RPMI7951 (cell line): ENCODE measurements at places on chromosomes 1 and 21. TPM values are rescaled to one million over a fixed set of nuclear protein-coding genes. Genes with fewer than 3 reads are reported as not detected.

GRCh38 chr1:113205980-113206766 is 133.2 kb downstream of the LRIG2 start:
- no peak for DNase-seq

GRCh38 chr1:221039616-221040015 is 160.4 kb downstream of the HLX start:
- peak; percentile 87 for DNase-seq

DNA sequence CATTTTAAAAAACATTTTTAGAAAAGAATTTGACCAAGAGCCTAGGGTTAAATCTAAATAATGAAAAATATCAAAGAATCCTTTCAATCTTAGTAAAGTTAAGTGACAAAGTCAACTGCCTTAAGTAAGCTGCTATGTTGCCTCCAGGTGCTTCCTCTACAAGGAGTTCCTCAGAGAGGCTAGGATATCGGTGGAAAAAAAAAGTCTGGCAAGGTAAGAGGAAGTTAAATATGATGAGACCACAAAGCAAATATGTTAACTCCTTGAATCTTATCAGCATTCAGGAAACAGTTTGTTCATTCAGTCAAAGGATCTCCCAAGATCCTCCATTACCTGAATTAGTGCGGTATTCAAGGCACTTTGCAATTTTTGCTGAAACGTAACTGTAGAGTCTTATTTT is 563.5 kb downstream of the PTPRC start:
- DNase-seq: no peak

GRCh38 chr1:216183007-216183406 is 240.2 kb downstream of the USH2A start:
- peak; percentile 6 for DNase-seq

DNA sequence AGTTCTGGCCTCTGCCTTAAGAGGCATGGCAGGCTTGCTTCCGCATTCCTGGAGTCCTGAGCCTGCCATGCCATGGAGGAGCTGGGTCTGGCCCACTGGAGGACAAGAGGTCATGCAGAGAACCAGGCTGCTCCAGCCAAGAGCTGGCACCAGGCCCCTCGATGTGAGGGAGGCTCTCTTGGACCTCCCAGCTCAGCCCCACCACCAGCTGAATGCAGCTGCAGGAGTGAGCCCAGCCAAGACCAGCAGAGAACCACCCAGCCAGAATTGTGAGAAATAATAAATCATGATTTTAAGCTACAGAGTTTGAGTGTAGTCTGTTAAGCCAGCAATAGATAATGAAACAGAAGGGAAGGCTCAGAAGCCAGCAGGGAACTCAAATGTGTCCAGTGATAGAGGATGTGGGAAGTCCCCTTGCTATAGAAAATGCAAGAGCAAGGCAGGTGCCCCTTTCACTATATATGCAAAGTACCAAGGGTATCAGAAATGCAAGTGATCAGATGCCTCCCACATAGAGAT is 118.4 kb downstream of the HIVEP3 start:
- DNase-seq: peak; percentile 26

GRCh38 chr1:38101037-38101785 is 54.6 kb upstream of the POU3F1 start:
- no peak for DNase-seq

DNA sequence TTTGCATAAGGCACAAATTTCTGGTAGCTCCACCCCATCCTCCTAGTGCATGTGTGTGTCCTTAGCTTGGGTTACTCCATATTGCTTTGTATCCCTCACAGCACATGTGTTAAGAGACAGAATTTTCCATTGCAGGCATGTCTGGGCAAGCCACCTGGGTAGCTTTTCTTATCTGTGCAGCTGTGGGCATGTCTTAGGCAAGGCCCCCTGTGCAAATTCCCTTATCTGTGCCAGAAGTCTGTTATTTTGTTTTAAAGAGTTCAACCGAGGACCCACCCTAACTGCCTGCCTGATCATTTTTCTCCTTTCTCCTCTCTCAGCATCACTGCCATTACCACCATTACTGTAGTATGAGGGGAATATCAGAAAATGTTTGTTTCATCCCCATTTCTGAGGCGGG is 131.9 kb downstream of the CYYR1 start:
- DNase-seq: no peak

DNA sequence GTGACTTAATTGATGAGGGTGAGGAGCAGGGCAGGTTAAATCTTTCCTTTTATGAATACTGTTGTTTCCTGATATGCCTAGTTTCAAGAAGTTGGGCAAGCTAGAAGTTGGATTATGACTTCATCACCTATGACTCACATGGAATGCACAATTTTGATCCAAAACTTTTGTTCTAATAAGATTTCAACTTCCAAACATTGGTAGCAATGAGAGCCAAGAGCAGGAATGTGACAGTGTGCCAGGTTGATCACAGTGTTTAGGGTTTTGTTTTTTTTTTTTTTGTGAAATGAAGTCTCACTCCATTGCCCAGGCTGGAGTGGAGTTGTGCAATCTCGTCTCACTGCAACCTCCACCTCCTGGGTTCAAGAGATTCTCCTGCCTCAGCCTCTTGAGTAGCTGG is 349.4 kb downstream of the DUSP10 start:
- peak; percentile 67 for DNase-seq

DNA sequence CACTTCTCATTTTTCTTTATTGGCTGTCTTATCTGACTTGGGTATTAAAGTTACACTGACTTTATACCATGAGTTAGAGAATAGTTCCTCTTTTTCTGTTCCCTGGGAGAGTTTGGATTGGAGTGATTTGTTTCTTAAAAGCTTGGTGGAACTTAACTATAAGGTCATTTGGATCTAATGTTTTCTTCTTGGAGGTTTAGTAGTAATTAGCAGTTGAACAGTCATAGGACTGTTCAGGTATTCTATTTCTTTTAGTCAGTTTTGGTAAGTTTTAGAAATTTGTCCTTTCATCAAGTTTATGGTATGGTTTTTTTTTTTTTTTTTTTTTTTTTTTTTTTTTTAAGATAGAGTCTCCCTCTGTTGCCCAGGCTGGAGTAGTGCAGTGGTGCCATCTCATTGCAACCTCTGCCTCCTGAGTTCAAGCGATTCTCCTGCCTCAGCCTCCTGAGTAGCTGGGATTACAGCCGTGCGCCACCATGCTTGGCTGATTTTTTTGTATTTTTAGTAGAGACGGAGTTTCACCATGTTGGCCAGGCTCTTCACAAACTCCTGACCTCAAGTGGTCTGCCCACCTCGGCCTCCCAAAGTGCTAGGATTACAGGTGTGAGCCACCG is 6.3 kb downstream of the TTC3 start:
- DNase-seq: no peak

DNA sequence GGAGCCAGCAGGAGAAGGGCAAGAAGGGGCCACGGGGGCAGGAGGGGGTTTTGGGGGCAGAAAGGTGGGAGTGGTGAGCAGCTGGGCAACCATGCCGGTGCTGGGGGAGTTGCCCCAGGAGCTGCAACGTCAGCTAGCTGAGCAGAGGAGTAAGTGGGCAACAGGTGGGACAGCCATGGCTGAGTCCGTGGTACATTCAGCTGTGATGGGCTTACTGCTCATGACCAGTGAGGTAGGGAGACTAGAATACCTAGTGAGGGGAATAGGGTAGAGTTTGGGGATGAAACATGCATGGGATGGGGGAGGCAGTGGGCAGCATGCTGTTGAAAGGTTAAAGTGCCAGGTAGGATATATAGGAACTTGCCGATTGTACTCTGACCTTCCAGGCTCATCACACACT is 2.4 kb downstream of the USP21 start:
- no peak for DNase-seq

DNA sequence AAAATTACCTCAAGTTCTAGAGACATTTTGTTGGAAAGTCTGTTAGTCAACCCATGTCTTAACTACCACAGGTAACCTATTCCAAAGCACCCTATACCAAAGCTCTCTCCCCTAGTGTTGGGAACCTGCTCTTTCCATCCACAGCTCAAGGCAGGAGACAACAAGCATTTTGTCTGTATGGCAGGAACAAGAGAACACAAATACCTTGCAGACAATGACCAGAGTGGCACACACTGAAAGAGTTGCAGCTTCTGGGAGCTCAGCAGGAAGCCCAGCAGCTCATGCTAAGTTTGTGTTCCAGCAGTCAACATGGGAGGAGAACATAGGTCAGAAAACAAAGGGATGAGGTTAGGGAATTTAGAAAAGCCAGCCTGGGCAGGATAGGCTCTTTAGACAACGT is 300.8 kb downstream of the HHIPL2 start:
- DNase-seq: no peak

- peak; percentile 11 for DNase-seq
Observed at GRCh38 chr1:117051224-117052064, 8.7 kb upstream of the TTF2 start.

GRCh38 chr1:228900099-228900885 is 165.0 kb downstream of the RHOU start:
- no peak for DNase-seq

- no peak for DNase-seq
Observed at GRCh38 chr1:54356680-54357147, 49.5 kb downstream of the SSBP3 start.

DNA sequence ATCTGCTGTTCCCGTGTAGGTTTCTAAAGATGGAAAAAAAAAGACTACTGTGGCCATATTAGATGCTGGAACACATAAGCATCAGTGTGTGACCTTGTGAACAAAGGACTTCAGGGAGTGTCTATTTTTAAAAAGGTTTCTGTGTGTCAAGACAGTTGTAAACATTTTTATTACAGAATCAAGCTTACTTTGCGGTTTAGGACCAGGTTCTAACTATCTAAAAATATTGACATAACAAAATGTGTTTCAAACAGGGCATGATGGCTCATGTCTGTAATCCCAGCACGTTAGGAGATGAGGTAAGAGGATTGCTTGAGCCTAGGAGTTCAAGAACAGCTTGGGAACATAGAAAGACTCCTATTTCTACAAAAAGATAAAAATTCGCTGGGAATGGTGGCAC is 7.1 kb upstream of the DDI2 start:
- no peak for DNase-seq

GIPC2 gene
- total RNA-seq: under 0.01 and 0.10 TPM in 2 replicates

TMEM240 gene
- total RNA-seq: not detected in 2 replicates

FCRLB gene
- 2.2 and 2.4 TPM in 2 replicates for total RNA-seq
